ENCODE measurements at places on chromosomes 5 and 9.

DNA sequence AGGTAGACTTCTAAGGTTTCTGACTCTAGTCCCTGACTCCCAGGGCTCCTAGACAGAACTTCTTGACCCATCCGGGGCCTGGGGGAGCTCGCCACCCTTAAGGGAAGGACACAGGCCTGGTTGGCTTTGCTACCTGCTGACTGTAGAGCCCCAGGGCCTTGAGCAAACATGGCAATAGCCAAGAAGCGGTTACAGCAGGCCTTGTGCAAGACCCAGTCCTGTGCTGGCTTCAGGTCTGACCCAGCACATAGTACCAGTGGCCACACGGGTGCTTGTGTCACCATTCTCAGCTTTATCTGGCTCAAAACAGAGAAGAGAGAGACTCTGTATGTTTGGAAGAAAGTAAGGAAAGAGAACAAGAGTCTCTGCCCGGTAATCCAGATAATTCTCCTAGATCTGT lies 41.8 kb downstream of the AP3B1 start:
- no peak for DNase-seq

DNA sequence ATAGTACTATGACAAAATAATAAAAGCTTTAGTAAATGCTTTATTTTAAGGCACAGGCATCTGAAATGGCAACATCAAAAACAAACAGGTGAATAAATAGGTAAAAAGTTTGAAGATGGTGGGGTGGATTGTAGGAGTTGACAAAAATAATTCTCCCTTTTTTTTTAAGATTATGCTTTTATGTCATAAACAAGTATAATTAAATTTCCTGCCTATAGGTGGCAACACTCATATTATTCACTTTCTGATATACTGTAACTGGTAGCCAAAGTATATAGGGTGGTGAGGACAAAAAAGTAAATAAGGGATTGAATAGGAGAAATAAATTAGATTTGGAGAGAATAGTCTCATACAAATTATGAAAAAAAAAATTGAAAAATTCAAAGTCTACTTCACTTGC lies 120.0 kb upstream of the ACOT12 start:
- no peak for DNase-seq

GRCh38 chr9:38415856-38416255 lies 8.4 kb downstream of the IGFBPL1 start:
- no peak for DNase-seq

DNA sequence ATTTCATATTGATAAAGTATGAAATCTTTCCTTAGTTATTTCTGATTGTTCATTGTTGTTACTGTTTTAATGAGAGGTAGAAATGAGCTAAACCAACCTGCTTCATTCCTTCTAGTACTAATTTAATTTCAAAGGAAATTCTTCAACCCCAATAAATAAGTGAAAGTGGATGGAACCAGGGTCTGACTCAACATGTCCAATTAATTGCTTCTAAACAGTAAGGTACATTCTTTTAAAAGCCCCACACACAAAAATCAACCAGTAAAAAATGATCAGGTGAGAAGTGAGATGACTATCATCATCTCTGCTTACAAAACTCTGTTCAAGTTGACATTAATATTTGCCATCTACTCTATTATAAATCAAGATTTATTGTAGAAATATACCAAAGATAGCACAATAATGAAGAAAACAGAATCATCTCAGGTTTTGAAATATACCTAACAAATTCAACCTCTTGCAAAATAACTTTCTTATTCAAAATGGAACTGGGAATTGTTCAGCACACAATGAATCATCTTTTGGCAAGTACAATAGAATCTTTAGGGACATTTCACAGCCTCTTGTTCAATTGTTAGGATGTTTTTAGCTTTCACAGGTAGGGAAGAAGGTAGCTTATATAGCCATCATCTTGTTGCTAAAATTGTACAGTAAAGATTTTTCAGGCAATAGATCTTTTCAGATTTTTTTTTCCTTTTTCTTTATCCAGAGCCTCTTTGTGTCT lies 114.5 kb downstream of the RPS23 start:
- DNase-seq = no peak

GRCh38 chr5:133236976-133237375 lies 185.2 kb downstream of the HSPA4 start:
- DNase-seq = no peak

DNA sequence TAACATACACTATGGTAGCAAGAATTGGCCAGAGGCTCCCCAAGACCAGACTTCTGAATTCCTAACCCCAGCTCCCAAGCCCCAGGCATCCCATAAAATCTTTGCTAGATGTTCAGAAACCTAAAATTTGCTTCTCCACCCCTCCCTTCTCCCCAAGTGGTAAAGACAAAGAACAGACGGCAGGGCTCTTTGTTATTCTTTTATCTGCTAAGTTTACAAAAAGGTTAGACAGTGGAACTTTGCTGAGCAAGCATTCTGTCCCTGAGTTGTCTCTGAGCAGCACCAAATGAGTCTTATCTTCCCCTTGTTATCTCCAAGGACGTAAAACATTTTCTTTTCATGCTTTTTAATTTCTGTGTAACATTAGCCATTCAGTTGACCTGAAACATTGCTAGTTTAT lies 30.2 kb downstream of the TJP2 start:
- DNase-seq = no peak
